ENCODE measurements at places on chromosomes 1 and 21. TPM values are rescaled to one million over a fixed set of nuclear protein-coding genes. Genes with fewer than 3 reads are reported as not detected.

FCRL1 gene
- total RNA-seq: not detected

SPRR4 gene
- not detected for total RNA-seq

PAPPA2 gene
- total RNA-seq: 1.4 TPM

KRTAP11-1 gene
- not detected for total RNA-seq

FUCA1 gene
- 8.5 TPM for total RNA-seq

OR4F29 gene
- total RNA-seq: not detected

CFHR1 gene
- total RNA-seq: not detected

TMEM269 gene
- 0.45 TPM for total RNA-seq

MAN1C1 gene
- 11.6 TPM for total RNA-seq

OLFML2B gene
- total RNA-seq: 4.3 TPM

SLFNL1 gene
- total RNA-seq: 0.14 TPM

RGS8 gene
- total RNA-seq: 2.5 TPM

RASSF5 gene
- total RNA-seq: 3.1 TPM

HSD3B2 gene
- total RNA-seq: not detected

AGMAT gene
- 3.8 TPM for total RNA-seq

S100A9 gene
- total RNA-seq: not detected

RAB13 gene
- total RNA-seq: 38.0 TPM
